ENCODE measurements at places on chromosomes 16 and 17.

- DNase-seq: no peak
Observed at GRCh38 chr16:84096447-84097005, 20.2 kb downstream of the MBTPS1 start.

GRCh38 chr17:9802294-9802693 is 10.9 kb upstream of the DHRS7C start:
- no peak for DNase-seq

- no peak for DNase-seq
Observed at GRCh38 chr16:84483882-84484565, 20.4 kb downstream of the MEAK7 start.

GRCh38 chr17:31663576-31663975 is 195.5 kb downstream of the COPRS start:
- no peak for DNase-seq

- DNase-seq: no peak
Observed at GRCh38 chr17:73432624-73433190, 120.9 kb upstream of the CDC42EP4 start.

GRCh38 chr17:49016775-49017463 is 19.7 kb downstream of the IGF2BP1 start:
- no peak for DNase-seq

- no peak for DNase-seq
Observed at GRCh38 chr16:72142476-72142875, 29.5 kb downstream of the PMFBP1 start.

DNA sequence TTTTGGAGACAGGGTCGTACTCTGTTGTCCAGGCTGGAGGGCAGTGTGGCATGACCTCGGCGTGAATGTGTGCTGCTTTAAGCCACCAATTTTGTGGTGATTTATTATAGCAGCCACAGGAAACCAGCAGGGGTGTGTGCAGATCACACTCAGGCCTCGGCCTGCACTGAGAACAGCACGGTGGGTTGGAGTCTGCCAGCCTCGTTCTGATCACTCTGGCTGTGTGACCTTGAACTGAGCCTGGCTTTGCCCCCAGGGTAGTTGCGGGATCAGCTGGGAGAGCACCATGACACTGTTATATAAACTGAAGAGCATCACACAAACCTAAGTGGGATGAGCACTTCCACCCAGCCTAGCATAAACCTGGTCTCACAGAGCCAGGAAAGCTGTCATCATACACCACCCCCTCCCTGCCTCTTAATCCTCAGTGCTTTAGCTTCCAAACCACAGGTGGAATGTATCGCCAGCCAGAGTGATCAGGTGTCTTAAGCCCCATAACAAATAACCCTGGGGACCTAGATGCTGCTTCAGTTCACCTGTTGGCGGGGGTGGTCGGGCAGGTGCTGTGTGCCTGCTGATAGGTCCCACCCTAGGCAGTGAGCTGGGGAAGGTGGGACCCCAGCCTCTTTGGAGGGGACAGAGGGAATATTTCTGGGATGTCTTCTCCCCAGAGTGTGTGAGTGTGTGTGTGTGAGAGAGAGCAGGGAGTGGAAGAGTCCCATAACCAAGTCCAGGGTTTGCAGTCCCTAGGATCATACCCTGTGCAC is 28.6 kb upstream of the NDRG4 start:
- DNase-seq: no peak

- DNase-seq: no peak
Observed at GRCh38 chr16:65728652-65729051, 606.8 kb upstream of the CDH11 start.

DNA sequence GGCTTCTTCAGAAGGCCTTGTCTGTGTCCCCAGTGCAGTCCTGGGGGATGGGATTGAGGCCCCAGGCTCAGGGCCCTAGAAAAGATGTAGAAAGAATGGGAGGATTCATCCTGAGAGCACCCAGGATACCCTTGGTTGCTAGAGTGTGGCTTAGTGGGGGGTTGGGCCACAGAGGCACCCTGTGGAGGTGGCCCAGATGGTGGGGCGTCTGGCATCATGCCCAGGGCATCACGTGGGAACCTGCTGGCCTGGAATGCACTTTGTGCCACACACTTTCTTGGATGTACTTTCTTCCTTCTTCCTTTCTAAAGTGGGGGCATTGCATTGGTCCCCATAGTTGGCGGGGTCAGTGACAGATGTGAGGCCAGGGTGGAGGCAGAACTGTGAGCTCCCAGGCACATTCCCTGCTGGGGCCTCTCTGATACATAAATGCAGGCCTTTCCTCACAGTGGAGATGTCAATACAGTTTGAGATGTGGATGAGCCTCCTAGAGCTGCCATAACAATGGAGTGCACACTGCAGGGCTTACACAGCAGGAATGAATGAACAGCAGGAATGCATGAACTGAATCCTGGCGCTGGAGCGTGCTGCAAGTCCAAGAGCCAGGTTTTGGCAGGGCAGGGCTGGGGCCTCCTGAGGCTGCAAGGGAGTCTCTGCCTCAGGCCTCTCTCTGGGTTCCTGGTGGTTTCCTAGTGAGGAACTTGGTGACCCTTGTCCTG is 43.3 kb downstream of the MGAT5B start:
- DNase-seq: no peak

DNA sequence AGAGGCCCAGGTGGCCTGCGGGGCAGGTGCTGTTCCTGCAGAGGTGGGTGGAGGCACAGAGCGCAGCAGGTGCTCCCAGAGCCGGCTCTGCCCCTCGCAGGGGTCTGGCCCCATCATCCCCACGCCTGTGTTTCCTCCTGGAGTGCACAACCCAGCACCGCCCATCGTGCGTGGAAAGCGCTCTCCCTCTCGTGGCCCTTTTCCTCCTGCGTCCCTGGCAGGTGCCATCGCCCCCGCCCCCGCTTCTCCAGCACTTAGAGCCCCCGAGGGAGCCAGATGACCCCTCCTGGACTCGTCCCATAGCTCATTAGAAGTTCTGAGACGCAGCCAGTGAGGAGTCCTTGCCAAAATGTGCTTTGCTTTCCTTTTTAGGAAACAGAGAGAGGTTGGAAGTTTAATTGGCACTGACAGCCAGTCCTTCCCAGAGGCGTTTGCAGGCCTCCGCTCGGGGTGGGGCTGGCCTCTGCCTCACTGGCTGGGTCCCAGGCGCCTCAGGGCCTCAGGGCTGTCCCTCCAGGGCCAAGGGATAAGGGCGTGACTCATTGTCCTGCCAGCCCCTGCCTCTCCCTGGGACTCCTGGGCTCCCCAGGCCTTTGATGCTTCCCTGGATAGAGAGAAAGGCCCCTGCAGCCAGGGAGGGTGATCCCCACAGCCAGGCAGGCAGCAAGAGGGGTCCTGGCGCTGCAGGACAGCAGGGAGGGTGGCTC is 32.2 kb upstream of the CHMP6 start:
- DNase-seq: no peak

GRCh38 chr17:21042458-21043295 is at the start of gene USP22:
Gene USP22, minus strand, starts transcription at chr17:21043011. Its CDS starts 176 bp downstream, at chr17:21042835.
- no peak for DNase-seq

DNA sequence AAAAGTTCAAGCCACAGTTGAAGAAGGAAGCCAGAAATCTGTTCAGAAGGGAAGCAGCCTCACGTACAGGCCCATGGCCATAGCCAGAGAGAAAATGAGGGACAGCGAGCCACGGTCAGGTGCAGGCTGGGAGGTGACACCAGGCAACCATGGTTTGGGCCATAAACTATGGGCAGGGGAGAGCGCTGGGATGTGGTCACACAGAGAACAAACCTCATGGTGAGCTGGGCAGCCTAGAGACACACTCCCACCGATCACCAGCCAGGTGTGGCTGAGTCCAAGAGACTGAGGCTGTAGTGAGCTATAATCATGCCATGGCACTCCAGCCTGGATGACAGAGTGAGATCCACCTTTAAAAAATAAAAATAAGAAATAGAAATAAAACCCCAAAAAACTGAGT is 76.5 kb downstream of the NETO2 start:
- no peak for DNase-seq

GRCh38 chr17:47934856-47935255 is 6.5 kb upstream of the PNPO start:
- DNase-seq: no peak

DNA sequence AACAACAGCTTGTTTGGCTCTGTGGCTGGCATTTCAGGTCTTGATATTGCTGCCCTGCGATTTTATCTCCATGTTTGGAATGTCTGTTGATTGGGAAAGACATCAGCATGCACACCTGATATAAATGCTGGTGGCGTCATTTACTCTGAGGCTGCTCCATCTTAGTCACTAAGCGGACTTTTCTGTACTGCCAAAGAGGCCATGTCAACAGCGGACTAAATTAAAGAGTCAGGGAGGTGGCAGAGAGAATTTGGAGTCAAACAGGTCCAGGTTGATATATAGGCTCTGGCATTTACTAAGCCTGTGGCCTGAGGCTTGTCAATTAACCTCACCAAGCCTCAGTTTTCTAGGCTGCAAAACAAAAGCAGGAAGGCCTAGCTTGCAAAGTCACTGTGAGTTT is 6.2 kb downstream of the RBFOX1 start:
- DNase-seq: no peak

GRCh38 chr16:4273858-4274311 is 1.1 kb upstream of the TFAP4 start:
- DNase-seq: no peak

- DNase-seq: no peak
Observed at GRCh38 chr16:29139261-29139802, 154.5 kb downstream of the LAT start.

- no peak for DNase-seq
Observed at GRCh38 chr17:63446753-63447470, 806 bp upstream of the CYB561 start.

DNA sequence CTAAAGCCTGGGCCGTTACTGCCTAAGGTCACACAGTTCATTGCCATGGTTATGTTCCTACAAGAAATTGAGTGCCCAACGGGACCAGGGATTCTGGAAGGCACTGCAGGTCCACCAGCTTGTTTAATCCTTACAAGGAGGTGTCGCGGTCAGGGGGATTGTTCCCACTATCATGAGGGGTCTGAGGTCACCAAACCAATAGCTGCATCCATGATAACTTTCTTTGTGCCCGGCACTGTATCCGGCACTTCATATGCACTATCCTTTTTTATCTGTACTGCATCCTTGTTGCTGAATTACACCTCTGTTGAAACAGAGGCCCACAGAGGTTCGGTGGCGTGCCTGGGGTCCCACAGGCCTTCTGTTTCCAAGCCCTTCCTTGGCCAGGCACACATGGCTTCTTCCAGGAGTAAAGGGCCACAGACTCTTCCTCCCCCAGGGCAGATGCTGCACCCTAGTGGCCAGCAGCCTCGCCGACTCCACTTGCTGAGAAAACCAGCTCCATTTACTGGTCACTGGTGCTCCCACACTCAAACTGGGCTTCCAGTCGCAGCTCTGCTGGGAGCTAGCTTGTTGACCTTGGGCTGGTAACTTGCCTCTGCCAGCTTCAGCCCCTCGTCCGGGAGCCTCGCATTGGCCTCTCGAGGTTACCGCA is 82.0 kb upstream of the PLCG2 start:
- peak; percentile 29 for DNase-seq

DNA sequence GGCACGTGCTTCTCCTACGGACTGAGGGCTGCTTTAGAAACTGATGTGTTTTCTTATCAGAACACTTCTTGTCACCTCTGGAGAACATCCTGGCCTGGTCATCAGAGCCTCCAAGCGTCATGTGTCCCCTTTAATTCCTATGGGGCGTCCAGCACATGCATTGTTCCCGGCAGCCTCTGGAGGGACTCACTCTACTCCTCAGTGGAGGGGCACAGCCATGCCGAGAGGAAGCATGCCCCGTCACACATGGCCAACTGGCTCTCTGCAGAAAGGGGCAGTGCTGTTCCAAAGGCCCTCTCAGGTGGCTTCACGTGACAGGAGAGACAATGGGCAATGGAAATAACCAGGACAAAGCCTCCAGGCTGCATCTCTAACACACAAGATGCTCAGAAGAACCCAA is 31.8 kb downstream of the CDRT15L2 start:
- DNase-seq: no peak

DNA sequence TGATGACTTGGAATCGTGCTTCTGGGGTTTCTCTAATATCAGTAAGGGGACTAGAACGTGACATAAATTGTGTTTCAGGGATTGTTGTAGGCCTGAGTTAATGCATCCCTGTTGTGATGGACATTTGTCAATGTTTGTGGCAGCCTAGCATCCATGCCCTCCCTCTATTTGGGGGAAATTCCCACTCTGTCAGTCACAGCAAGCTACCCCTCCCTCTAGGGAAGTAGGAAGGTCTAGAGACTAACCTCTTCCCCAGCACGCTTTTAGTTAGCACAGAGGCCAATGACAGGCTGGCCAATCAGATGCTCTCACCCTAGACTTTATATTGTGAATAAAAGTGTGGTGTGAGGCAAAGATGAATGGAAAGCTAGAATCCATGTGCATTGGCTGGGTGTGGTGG is 32.4 kb upstream of the NF1 start:
- DNase-seq: no peak

- DNase-seq: no peak
Observed at GRCh38 chr17:80460429-80460834, 16.0 kb downstream of the NPTX1 start.

All from activated CD8-positive, alpha-beta memory T cell treated with anti-CD3 and anti-CD28 coated beads for 1 hour (primary cell).